ENCODE measurements at places on chromosomes 5 and 9.

- DNase-seq = no peak
Measured at GRCh38 chr9:36208521-36209253, 18.0 kb downstream of the CLTA start.

DNA sequence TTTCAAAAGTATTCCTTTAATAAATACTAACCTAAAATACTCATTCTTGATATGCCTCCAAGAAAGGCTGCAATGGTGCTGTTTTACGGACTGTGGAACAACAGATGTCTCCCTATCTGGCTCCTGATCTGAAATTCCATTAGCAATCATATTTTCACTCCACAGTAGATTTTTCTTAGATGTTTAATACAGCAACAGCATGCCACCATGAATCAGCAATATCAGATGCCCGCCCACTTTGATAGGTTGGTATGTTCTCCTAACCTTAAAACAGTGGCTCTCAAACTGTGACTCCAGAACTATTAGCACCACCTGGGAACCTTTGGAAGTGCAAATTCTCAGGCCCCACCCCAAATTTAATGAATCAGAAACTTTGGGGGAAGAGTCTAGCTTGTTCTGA, 110.2 kb downstream of the MLLT3 start:
- DNase-seq = no peak

DNA sequence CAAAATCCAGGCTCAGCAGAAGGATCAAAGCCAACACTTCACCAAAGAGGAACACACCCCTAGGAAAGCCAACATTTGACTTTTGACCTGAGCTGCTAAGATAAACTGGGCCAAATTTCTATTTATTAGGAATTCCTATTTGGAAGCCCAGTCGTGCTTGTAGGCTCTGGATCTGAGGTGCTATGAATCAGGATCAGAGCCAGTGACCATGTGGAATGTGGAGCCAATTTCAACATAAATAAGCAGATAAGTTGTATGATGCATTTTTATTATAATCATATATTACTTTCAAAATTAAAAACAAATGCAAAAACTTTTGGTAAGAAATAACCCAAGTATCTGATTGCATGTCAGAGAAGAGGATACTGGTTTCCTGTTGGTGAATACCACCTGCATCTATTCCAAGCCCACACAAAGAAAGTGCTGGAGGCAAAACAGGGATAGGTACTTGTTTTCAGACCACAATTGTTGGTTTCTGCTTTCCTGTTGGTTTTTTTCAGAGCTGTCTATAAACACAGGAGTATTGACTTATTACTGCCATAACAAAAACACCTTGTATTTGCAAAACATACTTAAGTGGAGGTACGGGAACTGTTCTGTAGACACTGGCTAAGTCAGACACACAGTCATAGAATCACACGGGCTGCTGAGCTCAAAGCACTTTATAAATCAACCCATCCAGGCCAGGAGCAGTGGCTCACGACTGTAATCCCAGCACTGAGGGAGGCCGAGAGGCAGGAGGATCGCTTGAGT, 52.8 kb downstream of the ARL15 start:
- no peak for DNase-seq

DNA sequence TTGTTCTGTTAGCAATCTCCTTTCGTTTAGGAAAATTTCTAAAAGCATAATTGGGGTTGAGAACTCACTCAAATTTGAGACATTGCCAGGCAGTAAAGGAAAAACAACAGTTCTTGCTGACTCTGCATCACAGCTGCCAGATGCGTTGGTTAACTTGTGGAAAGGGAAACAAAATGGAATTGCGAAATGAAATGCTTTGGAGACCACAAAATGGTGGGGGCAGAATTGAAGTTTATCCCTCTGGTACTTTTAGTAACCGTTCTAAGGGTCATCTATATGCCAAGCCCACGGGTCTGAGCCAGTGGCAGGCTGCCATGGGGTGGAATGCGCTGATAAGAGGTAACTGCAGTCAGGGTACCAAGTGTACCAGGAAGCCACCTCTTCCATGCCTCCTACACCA, 28.6 kb upstream of the SELENOP start:
- DNase-seq = no peak

GRCh38 chr5:122155546-122155945, 26.2 kb downstream of the ZNF474 start:
- no peak for DNase-seq

GRCh38 chr9:18141681-18142080, 332.3 kb upstream of the ADAMTSL1 start:
- no peak for DNase-seq

DNA sequence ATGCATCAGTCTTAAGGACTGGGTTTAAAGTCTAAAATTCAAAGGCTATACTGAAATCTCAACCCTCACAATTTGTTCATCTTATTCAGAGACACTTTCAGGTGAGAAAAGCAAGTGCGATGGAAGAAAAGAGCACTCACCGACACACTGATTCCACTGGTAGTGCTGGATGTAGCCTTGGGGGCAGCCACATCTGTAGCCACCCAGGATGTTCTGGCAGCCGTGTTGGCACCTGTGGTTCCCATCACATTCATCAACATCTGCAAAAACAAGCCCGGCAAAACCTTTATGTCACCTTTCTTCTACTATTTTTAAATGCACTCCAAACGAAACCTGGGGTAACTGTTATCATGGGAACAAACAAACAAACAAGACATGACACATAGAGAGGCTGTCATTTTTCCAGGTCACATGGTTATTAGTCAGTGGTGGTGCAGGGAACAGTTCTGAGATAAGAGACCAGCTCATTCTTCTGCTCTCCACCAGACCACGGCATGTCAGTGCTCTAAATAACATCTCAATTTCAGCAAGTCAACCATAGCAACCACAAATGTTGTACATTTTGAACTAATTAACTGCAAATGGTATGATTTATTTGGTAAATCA, 188.4 kb downstream of the SLC12A2 start:
- DNase-seq = no peak

DNA sequence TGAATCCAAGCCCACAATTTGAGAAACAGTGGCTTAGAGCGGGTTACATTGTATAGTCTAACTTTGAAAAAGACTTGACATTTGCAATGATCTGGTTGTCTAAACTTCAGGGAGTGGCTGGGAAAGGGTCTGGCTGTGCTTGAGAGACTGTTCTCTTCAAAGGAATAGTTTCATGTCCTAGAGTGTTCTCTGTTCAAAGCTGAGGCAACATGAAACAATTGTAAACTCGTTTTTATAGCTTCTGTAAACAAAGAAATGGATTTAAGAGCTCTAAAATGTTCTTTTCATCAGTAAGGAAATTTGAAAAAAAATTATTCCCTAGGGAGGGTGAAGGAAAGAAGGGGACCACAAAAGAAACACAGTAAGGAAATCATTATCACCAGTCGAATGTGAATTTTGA, 41.6 kb downstream of the FOCAD start:
- no peak for DNase-seq

GRCh38 chr5:124289641-124290311, 456.7 kb downstream of the ZNF608 start:
- DNase-seq = no peak

GRCh38 chr5:4042311-4042710, 446.7 kb downstream of the IRX1 start:
- no peak for DNase-seq

Data from NCI-H187 treated with DMSO at 0.1 percent for 48 hours (cell line).